Heart right ventricle (tissue), 16 donors: ENCODE measurements at places on chromosomes 2 and 18. TPM values are rescaled to one million over a fixed set of nuclear protein-coding genes. Genes with fewer than 3 reads are reported as not detected.

- DNase-seq, result no peak
Measured at GRCh38 chr18:12857991-12858544, 26.0 kb downstream of the PTPN2 start.

DNA sequence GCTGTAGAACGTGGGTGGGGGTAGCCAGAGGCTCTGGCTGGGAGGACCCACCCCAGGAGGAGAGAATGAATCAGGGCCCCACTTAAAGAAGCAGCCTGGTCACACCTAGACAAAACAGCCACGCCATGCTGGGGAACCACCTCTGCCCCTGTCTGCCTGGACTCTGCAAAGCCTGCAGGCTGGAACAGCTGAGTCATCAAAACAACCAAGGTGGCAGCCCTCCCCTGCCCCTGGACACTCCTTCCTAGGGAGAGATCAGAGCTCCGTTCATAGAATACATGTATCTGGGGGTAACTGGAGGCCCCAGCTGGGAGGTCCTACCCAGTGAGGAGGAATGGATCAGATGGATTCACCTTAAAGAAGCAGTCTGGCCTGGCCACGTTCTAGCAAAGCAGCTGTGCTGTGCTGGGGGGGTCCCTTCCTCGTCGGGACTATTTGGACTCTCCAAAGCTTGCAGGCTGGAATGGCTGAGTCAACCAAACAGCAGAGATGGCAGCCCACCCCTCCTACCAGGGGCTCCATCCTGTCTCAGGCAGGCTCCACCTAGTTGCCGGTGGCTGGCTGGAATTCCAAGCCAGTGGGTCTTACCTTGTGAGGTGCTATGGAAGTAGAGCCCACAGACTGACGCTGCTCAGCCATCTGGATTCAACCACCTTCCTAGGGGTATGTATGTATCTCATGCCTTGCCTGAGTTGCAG, 50.5 kb upstream of the NT5C1B start:
- DNase-seq, result no peak

DNA sequence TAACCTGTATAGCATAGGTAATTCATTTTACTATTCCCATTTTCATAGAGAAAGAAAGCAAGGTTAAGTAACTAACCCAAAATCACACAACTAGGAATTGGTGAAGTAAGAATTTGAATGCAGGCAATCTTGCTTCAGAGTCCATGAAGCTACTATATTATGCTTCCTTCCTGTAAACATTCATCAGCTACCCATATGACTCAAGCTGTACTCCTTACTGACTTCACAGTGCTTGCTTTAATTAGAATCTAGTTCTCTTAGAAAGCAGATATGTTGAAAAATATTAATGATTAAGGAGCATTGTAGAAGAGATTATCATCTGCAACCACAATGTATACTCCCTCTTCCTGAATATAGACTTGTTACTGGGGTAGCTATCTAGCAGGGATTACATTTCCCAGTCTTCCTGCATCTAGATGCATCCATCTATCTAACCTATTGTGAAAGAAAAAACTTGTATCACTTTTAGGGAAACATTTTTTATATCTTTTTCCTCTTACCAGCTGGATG, 961.6 kb upstream of the CHAC2 start:
- DNase-seq, result no peak

RNF125 gene
- 2.7 TPM for polyA plus RNA-seq

TUBB6 gene
- polyA plus RNA-seq, result 61.9 TPM

DNA sequence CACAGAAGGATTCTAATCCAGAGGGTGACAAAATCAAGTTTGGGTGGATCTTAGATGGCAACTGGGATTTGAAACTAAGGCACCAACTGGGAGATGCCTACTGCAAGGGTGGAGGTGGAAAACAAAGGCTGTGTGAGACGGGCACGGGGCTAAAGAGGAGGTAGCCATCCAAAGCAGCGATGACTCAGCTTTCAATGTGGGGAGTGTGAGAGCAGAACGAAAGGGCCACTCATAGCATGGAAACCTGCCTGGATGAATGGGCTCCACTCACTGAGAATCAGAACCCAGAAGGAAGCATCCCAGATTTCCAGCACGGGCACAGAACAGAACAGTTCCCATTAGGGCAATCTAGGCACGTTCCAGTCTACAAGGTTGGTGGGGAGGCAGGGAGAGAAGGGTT, 159.5 kb downstream of the COL4A4 start:
- DNase-seq, result no peak

GRCh38 chr2:123540291-123540690, 484.8 kb upstream of the CNTNAP5 start:
- DNase-seq, result no peak
